Activated CD4-positive, alpha-beta T cell treated with anti-CD3 and anti-CD28 coated beads, Interleukin-2, amount 50 U/mL, for 24 hours (primary cell): ENCODE measurements at places on chromosomes 12 and 14.

DNA sequence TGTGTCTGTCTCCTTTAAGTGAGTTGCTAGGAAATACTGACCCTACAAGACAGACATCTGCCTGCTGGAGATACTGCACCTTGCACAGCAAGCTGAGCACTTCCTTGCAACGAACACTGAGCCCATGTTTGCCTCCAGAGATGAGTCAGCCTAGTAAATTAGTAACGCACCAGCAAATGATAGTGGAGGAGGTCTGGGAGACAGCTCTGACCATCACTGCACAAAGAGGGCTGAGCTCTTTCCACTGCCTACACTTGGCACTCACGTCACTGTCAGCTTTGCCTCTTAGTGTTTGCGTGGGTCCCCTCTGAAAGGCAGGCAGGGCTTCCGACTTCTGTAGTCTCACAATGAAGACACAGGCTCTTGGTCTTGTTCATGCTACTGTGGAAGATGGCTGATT lies 109.0 kb downstream of the APAF1 start:
- DNase-seq: no peak

- DNase-seq: no peak
Measured at GRCh38 chr12:112855375-112855774, 51.4 kb upstream of the OAS1 start.

DNA sequence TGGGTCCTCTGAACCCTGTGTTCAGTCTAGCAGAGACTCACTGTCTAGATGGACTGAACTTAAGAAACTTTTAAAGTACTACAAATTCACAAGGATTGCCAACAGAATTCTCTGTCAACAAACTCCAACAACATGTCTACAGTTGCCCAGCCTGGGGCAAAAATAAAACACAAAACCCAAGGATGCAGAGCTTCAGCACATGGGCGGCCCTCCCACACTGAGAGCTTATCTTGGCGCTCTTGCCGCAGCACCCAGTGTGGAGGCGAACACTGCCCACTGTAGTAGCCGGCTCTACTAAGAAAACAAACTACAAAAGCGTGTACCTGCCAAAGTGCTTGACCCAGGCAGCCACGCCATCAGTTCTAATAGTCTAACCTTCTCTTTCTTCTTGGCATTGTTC lies 66.7 kb downstream of the PTPN21 start:
- no peak for DNase-seq

DNA sequence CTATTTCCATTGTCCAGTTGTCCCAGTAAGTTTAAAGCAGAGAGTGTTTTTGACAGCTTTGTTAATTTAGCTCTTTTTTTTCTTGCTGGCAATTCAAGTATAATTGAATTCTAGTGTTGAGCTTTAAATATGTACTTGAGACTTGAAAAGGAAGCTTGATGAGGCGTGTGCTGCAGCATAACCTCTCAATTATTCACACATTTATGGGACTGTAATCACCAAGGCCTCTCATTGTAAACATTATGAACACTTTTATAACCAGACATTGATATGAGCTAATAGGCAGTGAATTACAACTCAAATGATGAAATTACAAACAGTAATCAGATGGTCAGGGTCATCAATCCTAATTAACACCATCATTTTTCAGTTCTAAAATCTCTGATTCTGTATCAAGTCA lies 378.0 kb upstream of the DDHD1 start:
- no peak for DNase-seq

- no peak for DNase-seq
Measured at GRCh38 chr14:59301354-59301753, 112.9 kb downstream of the DAAM1 start.

GRCh38 chr14:100825713-100826331 lies at the start of gene MEG3:
MEG3 (plus strand) TSS chr14:100826118.
- no peak for DNase-seq

GRCh38 chr12:120012067-120012621 lies 23.1 kb downstream of the BICDL1 start:
- DNase-seq: peak; percentile 46

DNA sequence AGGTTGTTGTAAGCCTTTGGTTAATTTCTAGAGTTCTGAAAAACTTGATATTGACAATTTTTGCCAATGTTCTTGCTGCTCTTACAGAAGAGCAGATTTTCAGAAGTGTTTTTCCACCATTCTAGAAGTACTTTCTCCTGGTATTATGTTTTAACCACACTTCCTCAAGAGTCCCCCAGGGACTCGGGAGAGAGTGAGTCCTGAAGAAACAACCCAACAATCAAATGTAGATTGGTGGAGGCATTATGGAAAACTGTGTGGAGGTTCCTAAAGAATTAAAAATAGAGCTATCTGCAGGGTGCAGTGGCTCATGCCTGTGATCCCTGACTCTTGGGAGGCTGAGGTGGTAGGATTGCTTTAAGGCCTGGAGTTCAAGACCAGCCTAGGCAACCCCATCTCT lies 26.7 kb downstream of the OR10P1 start:
- no peak for DNase-seq

DNA sequence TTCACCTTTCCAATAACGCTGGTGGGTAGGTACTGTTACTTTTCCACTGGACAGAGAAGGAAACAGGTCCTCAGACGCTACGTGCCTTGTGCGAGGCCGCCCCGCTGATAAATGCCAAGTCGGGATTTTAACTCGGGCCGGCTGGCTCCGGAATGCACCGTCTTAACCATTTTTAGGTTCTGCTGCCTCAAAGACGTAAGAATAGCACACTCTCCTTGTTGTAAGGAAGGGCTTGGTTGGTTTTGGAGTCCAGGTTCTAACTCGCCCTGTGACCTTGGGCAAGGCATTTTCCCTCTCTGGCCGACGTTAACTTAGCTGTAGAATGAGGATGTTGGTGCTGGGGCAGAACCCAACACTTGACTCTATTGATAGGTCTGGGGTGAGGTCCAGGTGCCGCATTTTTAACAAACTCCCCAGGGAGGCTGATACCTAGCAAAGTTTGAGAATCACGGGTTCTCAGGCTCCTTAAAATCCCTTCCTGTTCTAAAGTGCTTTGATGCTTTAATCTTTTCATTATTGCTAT lies 814 bp downstream of the ANKRD13A start:
- no peak for DNase-seq

GRCh38 chr14:49512147-49512551 lies 74.0 kb downstream of the RPS29 start:
- no peak for DNase-seq

DNA sequence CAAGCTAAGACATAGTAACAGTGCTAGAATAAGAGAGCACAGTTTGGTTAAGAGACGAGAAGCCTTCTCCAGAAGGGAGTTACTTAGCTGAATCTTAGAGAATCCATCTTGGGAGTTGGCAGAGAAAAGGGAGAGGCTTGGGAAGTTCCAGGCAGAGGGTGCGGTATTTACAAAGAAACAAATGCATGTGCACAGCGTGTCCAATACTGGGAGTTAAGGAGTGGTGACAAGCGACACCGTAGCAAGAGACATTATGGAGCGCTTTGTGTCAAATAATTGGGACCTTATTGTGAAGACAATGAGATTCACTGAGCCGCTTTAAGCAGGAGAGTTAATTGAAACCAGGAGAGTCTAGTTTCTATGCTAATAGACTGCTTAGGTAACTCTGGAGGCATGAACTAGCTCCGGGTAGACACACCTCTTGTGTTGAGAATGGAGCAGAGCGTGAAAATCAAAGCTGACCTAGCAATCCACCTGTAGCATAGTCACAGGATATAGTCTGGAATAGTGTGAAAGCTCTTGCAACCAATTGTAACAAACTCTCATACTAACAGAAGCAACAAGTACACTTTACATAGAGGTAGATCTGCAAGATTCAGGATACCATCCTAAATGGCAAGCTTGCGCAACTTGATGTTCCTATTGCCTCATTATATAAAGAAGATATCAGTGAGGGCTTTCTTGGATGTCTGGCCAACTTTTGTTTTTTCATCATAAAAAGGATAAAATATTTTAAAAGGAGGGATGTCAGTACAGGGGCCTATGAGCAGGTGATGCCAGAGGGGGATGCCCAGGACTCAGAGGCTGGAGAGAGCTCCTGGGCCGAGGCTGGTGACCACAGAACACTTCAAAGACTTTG lies 5.3 kb downstream of the ALDH1L2 start:
- DNase-seq: no peak

- DNase-seq: no peak
Measured at GRCh38 chr12:123559468-123559867, 24.9 kb upstream of the TMED2 start.

DNA sequence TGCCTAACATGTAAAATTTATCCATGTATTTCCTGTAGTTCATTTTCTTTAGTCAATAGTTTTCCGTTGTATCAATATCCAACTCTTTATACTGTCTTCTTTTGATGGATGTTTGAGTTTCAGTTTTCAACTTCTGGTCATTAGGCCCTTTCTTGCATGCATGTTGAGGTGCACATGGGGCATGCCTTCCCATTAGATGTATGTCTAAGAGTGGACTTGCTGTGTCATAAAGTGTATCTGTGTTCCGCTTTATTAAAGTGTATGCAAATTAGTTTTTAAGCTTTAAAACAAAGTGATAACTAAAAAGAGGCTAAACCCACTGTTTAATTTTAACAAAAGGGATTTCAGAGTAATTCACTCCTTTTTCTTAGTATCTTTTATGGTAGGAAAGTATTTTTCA lies 441.1 kb downstream of the PCNX1 start:
- no peak for DNase-seq

DNA sequence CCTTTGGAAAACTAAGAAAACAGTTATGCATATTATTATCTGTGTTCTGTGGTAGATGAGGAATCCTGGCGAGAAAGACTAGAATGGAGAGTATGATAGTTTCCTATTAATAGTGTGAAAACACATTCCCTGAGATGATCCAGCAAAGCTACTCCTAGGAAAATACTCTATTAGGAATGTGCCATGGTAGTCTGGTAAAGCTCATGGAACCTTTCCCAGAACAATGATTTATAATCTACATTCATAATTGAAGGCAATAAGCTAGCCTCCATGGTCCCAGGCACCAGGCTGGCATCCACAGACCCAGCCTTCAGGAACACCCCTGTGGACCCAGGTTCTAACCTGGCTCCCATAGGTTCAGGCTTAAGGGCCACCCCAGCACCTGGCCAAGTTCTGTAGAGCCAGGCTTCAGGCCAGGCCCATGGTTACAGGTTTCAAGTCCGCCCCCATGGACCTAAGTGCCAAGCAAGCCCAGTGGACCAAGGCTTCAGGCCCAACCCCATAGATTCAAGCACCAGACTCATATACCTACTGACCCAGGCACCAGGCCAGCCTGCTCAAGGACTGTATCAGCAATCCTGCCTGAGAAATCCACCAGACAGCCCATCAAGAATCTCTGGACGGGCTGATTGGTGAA lies 72.2 kb downstream of the ITPR2 start:
- DNase-seq: no peak

- no peak for DNase-seq
Measured at GRCh38 chr12:67501362-67501761, 147.2 kb upstream of the DYRK2 start.

DNA sequence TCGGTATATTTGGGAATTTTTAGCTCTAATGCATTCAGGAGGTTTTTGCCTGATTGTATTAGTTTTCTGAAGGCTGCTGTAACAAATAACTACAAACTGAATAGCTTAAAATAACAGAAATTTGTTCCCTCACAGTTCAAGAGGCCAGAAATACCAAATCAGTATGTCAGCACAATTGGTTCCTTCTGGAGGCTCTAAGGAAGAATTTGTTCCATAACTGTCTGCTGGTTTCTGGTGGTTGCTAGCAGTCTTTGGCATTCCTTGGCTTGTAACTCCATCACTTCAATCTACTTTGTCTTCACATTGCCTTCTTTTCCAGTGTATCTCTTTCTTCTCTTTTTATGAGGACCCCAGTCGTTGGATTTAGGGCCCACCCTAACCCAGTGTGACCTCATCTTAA lies 21.3 kb downstream of the TMTC3 start:
- DNase-seq: no peak

DNA sequence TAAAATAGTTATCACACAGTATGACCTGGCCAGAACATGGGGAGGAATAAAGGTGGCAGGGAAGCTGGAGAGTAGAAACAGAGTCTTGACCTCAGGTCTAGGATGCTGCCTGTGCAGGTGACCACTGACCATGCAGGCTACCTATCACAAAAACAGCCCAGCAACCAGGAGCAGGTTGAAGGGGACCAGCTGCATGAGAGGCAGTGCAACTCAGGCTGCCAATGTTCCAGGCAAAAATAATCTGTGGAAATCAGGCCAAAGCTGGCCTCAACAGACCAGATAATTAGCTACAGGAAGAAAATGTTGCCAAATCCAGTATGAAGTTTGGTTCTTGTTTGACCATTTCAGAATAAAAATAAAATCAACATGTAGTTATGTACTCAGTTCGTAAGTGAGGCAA lies 72.6 kb downstream of the PDE6H start:
- no peak for DNase-seq

- no peak for DNase-seq
Measured at GRCh38 chr14:49732896-49733295, 35.1 kb upstream of the KLHDC2 start.

DNA sequence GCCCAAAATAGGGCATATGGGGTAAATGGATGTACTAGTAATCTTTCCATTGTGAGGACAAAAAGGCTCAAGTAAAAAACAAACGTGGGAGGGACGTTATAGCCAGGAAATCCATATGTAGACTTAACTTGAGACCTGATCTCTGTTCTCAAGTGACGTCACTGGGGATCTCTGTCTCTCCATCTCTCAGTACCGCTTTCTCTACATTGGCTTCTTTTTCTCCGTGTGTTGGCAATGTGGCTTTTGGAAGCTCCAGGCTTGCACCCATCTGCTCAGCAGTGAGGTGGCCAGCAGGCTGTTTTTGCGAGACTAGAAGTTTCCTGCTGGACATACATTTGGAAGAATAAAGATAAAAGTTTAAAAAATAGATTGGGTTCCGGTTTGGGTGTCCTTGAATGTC lies 66.0 kb upstream of the NRXN3 start:
- DNase-seq: no peak

DNA sequence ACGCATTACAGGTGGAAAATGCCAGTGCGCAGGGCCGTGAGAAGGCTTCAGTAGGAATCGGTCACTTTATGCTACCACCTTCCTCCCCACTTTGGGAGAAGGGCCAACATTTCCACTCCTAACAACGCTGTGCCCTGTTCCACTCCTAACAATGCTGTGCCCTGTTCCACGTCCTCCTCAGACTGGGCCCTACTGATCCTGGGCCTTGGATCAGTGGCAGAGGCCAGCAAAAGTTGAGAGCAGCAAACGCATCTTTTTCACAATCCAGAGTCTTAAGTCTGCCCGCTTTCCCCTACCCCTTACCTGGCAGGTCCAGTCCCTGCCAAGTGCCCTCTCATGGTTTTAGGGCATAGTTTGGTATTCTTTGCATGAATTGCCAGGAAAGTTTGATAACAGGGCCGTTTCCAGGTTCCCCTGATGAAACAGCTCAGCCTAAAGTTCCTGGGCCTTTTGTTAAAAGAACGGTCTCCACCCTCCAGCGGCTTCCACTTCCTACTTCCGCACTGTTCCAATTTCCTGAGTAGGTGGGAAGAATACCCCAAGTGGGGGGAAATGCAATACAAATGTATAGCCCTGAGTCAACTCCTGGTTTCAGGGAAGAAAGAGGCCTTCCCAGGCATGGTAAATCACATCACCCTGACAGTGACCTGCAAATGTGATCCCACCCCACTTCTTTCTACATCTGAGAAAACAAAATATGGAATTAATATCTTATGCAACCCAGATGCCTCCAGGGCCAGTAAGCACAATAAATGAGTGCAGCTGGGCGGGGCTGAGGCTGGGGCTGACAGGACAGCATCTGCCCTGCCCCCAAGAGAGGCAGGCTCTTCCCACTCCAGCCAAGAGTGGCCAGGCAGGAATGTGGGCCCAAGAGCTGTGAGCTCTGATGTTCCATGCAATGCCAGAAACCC lies 15.0 kb downstream of the KCTD10 start:
- no peak for DNase-seq
